ENCODE measurements at places on chromosomes 3 and 15.
A peak's percentile ranks its signal among the peaks of the same experiment; 100 is the strongest.

DNA sequence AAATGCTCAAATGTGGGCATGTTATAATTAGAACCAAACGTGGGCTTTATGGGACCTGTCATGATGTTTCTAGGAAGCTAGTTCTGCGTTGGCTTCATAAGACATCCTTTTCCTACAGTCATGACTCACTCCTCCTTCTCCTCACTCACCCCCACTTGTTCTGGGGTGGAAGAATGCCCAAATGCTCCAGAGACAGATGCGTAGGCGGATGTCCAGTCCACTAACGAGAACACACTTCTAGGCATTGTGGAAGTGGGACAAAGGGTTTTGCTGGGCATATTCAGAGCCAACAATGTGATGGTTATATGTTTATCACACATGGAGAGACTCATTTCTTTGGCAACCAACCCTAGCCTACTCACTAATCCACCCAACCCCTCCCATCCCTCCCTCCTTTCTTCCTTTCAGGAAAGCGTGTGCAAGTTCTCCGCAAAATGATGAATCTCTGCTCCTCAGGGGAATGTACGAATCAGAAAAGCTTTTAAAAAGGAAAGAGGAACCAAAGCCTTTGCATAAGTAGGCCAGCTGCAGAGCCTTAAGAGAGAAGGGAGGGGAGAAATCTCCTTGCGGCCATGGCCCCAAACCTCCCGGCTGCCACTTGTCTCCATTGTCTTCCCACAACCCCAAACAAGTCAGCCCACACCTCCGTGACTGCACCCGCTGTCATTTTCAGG, 123.0 kb upstream of the SPRED1 start:
- DNase-seq: peak; percentile 85

GRCh38 chr15:47443839-47444238, 273.5 kb upstream of the SEMA6D start:
- DNase-seq: no peak

- DNase-seq: peak; percentile 33
Observed at GRCh38 chr15:57503051-57503702, 88.5 kb upstream of the MYZAP start.

- no peak for DNase-seq
Observed at GRCh38 chr3:113658107-113658506, 38.3 kb downstream of the USF3 start.

DNA sequence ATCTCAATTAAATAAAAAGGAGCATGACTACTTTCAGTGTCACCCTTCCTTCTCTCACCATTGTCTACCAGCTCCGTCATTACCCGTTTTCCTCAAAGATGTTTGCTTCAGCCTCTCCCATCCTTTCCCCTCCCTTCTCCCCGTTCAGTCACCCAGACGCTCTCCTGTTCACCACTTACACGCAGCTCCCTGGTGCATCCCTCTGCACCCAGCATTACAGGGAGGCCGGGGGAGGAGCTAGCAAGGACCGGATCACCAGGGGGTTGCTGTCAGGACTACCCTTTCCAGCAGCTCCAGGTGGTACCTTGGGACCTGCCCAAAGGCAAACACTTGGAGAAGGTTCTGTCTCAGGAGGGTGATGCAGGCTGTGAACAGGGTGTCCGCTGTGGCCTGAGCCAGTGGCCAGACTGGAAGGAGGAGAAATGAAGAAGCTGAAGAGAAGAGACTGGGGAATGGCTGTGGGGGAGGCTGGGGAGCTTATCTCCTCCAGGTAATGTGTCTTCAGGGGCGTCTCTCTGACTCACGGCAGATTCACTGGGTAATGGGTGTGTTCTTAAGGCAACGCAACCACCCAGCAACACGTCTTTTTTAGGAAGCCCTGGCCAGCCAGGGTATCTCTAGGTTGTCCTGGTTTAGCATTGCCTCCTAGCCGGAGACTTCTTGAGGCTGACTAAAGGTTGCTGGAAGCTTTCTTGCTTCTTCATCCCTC, 21.8 kb upstream of the BDH1 start:
- no peak for DNase-seq

DNA sequence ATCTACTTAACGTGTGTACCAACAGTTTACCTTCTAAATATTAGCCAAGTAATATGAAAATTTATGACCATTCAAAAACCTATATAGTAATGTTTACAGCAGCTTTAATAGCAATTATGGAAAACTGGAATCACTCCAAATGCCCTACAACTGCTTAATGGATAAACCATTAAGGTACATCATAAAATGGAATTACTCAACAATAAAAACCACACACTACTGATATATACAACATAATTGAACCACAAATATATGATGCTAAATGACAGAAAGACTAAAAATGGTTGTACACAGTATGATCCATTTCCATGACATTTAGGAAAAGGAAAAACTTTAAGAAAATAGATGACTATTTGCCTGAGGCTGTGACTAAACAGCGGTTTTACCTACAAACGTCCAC, 467.1 kb upstream of the EPHA6 start:
- DNase-seq: no peak
